Nephron progenitor cell (in vitro differentiated cells): ENCODE measurements at places on chromosomes 7 and 10.

- DNase-seq: no peak
Measured at GRCh38 chr7:129479831-129480230, 22.5 kb upstream of the SMKR1 start.

GRCh38 chr7:90213521-90213920 is 2.0 kb downstream of the STEAP2 start:
- DNase-seq: no peak

- DNase-seq: no peak
Measured at GRCh38 chr10:28343987-28344895, 41.4 kb upstream of the MPP7 start.

- no peak for DNase-seq
Measured at GRCh38 chr7:16929146-16929762, 47.5 kb upstream of the AGR3 start.

- DNase-seq: no peak
Measured at GRCh38 chr7:96315125-96315512, 6.8 kb downstream of the SLC25A13 start.

GRCh38 chr7:39459636-39460035 is 106.6 kb upstream of the YAE1 start:
- DNase-seq: no peak

DNA sequence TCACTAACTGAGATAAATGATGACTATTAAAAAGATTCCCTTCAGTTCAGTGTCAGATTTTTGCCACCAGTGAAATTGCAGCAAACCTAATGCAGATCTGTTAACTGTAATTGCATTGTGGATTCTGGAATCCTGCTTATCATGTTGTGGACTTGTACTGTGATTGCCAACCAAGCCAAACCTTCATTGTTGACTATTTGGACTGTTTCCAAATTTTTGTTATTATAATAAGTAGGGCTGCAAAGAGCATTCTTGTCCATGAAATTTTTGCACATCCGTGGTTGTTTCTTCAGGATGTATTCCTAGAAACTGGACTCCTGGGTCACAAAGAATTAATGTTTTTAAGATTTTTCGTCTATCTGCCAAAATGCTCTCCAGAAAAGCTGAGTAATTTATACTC is 281.6 kb upstream of the ZMIZ1 start:
- no peak for DNase-seq

GRCh38 chr7:21562385-21562784 is 19.5 kb downstream of the DNAH11 start:
- no peak for DNase-seq

GRCh38 chr10:102508506-102508905 is 4.7 kb downstream of the SUFU start:
- DNase-seq: no peak

DNA sequence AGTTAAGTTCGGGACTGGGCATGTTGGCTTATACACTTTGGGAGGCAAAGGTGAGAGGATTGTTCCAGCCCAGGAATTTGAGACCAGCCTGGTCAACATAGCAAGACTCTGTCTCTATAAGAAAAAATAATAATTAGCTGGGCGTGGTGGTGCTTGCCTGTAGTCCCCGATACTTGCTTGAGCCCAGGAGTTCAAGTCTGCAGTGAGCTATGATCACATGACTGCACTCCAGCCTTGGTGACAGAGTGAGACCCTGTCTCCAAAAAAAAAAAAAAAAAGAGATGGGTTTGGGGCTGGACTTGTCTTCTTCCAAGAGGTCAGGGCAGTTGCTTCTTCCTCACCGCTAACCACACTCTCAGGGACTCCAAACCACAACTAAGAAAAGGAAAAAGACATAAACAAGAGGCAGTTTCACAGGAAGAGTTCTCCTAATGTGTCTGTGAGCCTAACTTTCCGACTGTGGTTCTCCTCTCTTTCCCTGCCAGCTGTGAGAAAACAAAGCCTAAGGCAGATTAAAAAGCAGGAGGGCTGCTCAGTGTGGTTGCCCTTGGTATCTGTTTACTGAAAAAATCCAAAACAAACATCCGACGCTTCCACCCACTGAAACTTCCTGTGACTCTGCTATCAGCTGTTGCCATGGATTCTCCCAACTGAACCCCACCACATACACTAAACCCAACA is 2.4 kb upstream of the SERPINE1 start:
- DNase-seq: no peak

DNA sequence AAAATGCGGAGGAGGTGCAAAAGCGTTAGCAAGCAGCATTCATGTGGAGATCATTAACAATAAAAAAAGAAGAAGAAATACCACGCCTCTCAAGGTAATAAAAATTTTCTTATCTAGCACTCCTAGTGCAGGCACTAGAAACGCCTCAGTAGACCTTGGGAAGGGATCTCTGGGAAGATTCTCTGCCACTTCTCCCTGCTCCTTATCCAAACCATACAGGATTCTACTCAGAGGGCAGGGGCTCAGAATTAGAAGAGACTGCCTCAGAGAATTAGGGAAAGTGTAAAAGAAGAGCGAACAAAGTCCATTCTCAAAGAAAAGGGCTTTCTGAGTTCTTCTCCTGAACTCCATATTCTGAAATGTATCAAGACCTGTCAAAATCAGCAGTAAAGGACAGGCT is 413.4 kb downstream of the SORCS1 start:
- no peak for DNase-seq

DNA sequence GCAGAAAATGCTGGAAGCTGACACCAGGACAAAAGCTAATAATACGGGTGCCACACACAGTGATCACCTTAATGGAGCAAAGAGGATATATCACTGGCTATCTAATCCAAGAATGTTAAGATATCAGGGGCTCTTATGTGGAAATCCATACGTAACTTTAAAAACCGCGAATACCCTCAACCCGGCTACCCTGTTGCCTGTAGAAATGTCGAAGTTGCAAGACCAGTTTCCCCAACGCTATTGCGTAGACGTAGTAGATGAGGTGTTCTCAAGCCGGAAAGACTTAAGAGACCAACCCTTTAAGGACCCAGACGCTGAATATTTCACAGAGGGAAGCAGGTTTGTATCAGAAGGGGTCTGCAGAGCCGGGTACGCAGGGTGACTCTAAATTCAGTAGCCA is 7.9 kb upstream of the CYREN start:
- DNase-seq: no peak

GRCh38 chr10:33861016-33861704 is 526.7 kb upstream of the NRP1 start:
- DNase-seq: no peak
